ENCODE measurements at places on chromosomes 13 and 19. TPM values are rescaled to one million over a fixed set of nuclear protein-coding genes. Genes with fewer than 3 reads are reported as not detected.

SPRED3 gene
- 2.3 TPM for total RNA-seq

CEACAM20 gene
- 0.08 TPM for total RNA-seq

GPR12 gene
- not detected for total RNA-seq

PMIS2 gene
- not detected for total RNA-seq

SOX1 gene
- total RNA-seq: not detected

CPB2 gene
- not detected for total RNA-seq

SMIM44 gene
- total RNA-seq: not detected

ZNF546 gene
- 2.2 TPM for total RNA-seq

MYO1F gene
- 0.49 TPM for total RNA-seq

ZNF599 gene
- total RNA-seq: 3.2 TPM

ADGRE3 gene
- not detected for total RNA-seq

PLIN4 gene
- total RNA-seq: 0.32 TPM

MEX3D gene
- total RNA-seq: 10.8 TPM

SHISA2 gene
- not detected for total RNA-seq

CABP5 gene
- total RNA-seq: not detected

ADPRHL1 gene
- total RNA-seq: 15.5 TPM

RFPL4A gene
- total RNA-seq: 0.31 TPM

CDX2 gene
- total RNA-seq: 1.0 TPM

SBSN gene
- total RNA-seq: 2.5 TPM

F10 gene
- not detected for total RNA-seq

FFAR2 gene
- total RNA-seq: not detected

PSG2 gene
- total RNA-seq: not detected

SLAIN1 gene
- 0.38 TPM for total RNA-seq

LAIR1 gene
- not detected for total RNA-seq

PTPRH gene
- 5.3 TPM for total RNA-seq

HIF3A gene
- total RNA-seq: not detected

EGLN2 gene
- total RNA-seq: 94.6 TPM

DPF1 gene
- 4.3 TPM for total RNA-seq

CBLC gene
- not detected for total RNA-seq

SIGLEC9 gene
- total RNA-seq: not detected

PSG11 gene
- not detected for total RNA-seq

PRR19 gene
- total RNA-seq: 4.7 TPM

SULT2B1 gene
- total RNA-seq: 16.4 TPM

LGALS4 gene
- 0.42 TPM for total RNA-seq

CCDC8 gene
- total RNA-seq: not detected

ZNF761 gene
- 7.6 TPM for total RNA-seq

ICAM3 gene
- total RNA-seq: 9.2 TPM

PROSER3 gene
- 33.0 TPM for total RNA-seq

TMEM238 gene
- total RNA-seq: 1.6 TPM

MAST1 gene
- 2.0 TPM for total RNA-seq

SOHLH2 gene
- total RNA-seq: not detected

GJB6 gene
- 0.06 TPM for total RNA-seq

PSG1 gene
- 0.27 TPM for total RNA-seq

TYROBP gene
- total RNA-seq: not detected

PDE4C gene
- total RNA-seq: 0.15 TPM

Measured in A549 treated with CORT108297 at 1 μM for 4 hours (cell line).